ENCODE measurements at places on chromosomes 6 and 20.

DNA sequence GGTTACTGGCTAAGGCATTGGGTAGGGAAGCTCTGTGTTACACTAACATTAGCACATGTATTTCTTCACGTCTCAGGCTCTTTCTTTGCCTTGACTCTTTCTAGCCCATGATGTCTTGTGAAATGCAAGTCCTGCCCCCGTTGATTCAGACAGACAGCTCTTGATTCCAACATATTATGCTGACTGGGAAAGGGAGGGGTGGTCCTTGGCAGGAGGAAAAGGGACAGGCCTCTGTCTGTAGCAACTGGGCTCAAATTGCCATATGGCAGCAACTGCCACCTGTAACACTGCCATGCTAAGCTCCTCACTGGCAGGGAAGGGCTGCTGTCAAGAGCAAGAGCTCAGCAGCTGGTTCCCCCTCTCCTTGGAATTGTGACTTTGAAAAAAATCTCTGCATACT, 5.7 kb upstream of the KCNK15 start:
- DNase-seq, result no peak

DNA sequence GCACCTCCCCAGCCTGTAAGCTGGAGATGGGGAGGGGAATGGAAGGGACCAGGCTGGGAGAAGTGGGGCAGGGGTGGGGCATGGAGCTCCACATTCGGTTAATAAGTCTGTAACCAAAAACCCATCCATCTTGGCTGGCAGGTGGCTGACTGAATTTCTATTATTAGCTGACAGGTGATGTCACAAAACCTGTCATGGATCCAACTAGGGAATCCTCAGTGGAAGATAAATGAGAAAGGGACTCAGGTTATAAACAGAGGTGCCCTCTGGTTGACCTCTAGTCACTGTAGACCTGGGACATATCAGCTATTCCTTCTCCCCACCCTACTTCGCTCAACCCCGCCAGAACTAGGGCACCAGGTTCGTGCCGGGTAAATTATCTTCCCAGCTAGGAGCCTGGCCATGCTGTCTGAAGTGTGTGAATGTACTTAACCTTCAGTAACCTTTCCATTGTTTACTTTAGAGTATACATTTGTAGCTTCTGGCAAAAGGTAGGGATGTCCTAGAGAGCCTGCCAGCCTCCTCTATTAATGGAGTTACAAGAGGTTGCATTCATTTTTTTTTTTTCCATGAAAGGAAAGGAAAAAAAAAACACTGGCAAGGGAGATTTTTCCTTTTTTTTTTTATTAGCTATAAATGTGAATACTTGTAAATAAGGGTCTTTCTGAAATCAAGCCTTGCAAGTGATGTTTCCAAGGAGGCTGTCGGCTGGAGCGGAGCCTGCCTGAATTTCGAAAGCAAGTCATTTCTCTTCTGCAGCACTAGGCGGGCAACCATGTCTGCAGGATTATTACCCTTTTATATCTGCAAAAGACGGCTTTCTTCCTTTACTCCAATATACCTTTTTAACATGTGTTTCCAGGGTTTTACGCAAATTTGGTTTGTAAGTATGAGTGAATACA, 135.9 kb downstream of the TMEM242 start:
- DNase-seq, result no peak

DNA sequence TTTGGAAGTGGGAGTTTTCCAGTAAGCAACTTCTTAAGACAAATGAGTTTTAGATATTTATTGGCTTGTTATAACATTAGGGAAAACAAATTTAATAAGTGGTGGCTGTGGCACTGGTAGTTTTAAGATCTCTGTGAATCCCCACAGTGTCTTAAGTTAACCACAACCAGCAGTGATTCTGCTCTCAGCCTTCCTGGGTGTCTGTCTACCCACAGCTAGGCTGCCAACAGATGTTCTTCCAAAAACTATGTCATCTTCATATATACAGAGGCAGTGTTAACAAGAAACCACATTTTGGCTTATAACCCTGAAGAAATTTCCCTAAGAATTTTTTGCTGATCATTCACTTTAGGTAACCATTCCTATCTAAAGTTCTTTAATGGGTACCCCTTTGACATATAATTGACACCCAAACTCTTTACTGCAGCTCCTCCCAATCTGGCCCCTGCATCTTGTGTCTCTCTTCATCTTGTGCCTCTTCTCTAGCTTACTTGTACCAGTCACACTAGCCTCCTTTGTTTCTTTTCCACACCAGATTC, 52.7 kb downstream of the TOP1 start:
- DNase-seq, result no peak

DNA sequence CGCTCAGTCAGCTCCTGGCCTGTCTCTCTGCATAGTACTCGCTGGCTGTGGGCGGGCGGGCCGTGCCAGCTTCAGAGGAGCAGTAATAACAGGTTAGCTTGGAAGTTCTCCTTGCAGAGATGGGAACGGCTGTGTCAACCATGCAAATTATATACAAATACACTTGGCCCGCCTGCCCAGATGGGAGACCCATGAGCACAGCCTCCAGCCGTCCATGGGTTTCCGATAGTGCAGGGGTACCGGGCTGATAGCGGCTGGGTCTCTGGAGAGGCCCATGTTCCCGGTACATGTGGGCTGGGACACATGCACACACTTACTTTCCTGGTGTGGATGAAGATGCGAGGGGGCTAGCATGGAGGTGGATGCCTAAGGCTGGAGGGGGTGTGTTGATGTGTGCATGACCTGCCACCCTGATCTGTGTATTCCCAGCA, 12.8 kb upstream of the ZNF831 start:
- DNase-seq, result no peak

GRCh38 chr6:105934708-105935107, 151.4 kb upstream of the PRDM1 start:
- DNase-seq, result no peak

GRCh38 chr6:148689168-148689567, 57.7 kb upstream of the UST start:
- no peak for DNase-seq

DNA sequence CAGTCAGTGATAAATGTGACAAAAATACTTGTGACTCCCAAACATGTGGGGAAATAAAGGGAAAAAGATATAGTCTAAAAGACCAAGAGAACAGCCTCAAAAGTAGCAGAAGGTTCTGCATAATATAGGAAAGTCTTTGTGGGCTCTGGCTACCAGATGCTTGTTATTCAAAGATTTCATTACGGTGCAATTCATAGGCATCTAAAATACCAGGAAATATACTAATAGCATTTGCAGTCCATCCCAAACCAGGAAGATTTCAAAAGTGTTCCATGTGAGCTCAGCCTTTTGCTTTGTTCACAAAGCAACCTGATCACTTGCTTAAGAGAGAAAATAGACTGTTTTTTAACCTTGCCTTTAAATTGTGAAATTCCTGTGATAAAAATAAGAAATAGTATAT, 506.7 kb upstream of the MARCKS start:
- no peak for DNase-seq

DNA sequence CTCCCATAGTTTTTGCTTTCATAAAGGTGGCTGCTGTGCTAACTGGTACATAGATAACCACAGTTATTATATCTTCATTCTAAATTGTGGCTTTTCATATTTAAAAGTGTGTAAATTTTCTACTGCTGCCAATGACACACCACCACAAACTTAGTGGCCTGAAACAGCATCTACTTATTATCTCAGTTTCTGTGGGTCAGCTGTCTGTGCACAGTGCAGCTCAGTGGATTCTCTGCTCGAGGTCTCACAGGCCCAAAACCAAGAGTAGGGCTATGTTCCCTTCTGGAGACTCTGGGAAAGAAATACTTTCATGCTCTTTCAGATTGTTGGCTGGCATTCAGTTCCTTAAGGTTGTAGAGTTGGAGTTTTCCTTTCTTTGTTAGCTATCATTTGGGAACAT, 90.1 kb downstream of the LMBRD1 start:
- no peak for DNase-seq

- no peak for DNase-seq
Observed at GRCh38 chr6:71349395-71349794, 60.8 kb downstream of the OGFRL1 start.

GRCh38 chr6:44054721-44055559, 72.3 kb downstream of the MRPL14 start:
- no peak for DNase-seq

DNA sequence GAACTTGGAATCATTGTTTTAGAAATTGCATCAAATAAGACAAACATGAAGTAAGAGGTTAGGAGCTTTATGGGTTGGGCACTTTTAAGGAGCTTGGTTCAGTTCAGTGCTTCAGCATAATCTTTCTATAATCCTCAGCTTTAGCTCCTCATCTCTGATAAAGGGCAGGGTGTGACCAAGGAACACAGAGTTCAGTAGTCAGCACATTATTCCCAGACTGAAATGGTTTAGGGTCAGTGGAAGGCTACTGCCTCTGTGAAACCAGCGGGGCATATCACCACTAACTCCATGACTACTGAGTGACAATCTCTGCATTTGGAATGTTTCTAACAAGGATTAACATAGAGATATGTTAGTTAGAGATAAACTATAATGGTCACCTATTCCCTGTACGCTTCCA, 36.9 kb downstream of the CRYBG1 start:
- DNase-seq, result no peak

DNA sequence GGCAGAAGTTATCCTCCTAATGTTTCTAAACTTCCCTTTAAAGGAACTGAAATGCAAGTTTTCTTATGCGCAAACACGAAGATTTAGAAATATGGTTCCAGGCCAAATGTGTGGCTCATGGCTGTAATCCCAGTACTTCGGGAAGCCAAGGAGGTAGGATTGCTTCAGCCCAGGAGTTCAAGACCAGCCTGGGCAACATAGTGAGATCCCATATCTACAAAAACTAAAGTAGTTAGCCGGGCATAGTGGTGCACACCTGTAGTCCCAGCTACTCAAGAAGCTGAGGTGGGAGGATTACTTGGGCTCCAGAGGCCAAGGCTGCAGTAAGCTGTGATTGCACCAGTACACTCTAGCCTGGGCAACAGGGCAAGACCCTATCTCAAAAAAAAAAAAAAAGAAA, 95.8 kb upstream of the SCAF8 start:
- DNase-seq, result no peak

- peak; percentile 40 for DNase-seq
Observed at GRCh38 chr6:42279144-42279781, 61.6 kb upstream of the MRPS10 start.

- DNase-seq, result peak; percentile 67
Observed at GRCh38 chr6:26250698-26251044, 114.3 kb upstream of the BTN3A2 start.

DNA sequence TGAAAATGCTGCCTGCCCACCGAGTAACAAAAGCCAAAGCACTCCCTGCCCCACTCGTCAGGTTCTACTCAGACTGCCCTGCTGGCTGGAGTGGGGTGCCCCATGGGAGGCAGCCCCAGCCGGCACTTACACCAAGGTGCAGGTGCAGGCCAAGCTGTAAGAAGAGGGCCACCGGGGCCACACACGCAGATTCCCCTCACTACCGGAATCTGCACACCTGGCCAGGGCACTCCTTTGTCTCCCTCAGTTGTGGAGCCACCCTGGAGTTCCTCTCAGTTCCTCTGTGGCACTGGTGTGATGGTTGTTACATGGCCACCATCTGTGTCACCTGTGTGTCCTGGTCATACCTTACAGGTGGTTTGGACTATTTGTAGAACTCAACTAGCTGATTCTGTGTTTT, 112.4 kb downstream of the FOXO3 start:
- no peak for DNase-seq

GRCh38 chr6:42781796-42782688, at the start of gene BICRAL:
TSS of gene BICRAL (plus strand) at chr6:42782052. CDS start at chr6:42822023, 39,971 bp downstream.
- DNase-seq, result peak; percentile 84

DNA sequence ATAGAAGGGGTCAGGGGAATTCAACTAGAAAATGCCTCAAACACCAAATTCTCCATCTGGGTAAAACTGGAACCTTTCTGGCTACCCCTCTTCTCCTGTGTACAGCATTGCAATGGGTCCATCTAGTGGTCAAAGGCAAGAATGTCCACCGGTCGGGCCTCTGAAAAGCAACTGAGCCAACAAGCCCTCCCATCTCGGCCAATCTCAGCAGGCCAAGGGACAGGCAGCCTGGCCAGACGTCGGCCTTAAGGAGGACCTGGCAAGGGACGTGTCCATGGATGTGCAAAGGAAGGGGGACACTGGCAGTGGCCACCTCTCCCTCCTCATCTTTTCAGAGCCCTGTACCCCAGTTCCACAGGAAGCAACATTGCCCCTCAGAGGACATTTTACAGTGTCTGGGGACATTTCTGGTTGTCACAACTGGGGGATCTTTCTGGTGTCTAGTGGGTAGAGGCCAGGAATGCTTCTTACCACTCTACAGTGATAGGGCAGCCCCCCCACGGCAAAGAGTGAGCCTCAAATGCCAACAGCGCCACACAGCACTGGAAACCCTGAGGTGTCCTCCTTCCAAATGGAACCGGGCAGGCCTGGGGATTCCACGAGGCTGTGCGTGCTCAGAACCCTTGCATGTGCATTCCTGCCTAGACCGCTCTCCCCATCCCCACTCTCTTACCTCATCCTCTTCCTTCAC, 99.8 kb upstream of the FOXA2 start:
- peak; percentile 27 for DNase-seq

DNA sequence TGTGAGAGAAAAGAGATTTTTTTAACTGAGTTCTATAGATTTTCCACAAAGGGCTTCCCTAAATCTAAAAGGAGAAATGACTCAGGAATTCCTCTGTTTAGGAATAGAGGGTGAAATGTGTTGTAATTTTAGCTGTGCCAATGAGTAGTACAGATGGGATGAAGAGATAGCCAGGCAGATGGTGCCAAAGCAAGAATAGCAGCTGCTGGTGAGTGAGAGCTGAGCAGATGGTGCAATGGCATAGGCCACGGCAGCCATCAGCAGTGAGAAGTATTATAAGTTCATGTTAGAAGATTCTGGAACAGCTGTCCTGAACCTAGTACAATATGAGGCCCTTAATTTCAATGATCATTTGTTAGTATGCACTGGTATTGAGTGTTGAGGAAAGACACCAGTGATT, 40.2 kb upstream of the CRISP1 start:
- no peak for DNase-seq

DNA sequence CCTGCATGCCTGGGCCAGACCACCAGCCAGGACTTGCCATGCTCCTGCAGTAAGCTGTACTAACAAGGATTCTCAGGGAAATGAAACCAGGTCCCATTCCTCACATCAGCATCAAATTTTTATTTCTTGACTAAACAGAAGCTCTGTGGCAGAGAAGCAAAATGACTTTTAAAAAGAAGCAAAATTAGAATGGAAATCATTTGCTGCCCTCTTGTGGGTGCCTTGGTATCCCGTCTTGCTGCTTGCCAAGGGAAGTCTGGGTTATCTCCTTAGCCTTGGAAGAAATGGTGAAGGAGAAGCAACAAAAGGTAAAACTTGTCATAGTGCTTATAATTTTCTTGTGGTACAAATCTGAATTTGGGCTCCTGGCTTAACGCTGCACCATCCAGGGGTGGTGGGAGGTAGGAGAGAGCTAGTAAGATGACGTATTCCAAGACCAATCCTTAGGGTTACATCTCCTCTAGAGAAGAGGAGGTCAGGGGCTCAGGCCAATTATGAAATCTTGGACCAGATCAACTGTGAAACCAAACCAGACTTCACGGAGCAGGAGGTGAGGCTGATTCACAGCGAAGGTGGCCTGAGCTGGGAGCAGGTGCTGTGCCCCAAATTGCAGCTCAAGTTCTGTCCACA, 107.5 kb downstream of the FAXC start:
- no peak for DNase-seq

- DNase-seq, result no peak
Observed at GRCh38 chr20:18090044-18090443, 32.3 kb upstream of the OVOL2 start.

GRCh38 chr20:20992686-20993360, 113.3 kb downstream of the LINC00237 start:
- no peak for DNase-seq
